ENCODE measurements at places on chromosomes 7 and 10. TPM values are rescaled to one million over a fixed set of nuclear protein-coding genes. Genes with fewer than 3 reads are reported as not detected.

DNA sequence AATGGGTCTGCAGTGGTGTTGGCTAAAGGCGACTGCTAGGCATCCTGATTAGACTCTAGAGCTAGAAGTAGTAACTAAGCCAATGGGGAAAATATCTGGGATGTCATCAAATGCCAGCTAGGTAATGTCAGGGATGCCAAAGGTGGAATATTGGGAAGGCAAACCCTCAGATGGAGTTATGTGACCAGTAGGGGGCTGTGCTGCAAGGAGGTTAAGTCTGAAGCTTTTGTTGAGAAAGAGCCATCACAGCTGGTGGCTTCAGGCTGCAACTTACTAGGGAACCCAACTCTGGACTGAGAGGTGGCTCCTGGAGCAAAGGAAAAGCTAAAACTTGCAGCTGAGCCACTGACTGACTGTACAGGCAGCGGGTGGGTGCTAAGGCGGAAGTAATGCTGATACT is 576.9 kb upstream of the GHITM start:
- DNase-seq = no peak
- H3K36me3 ChIP-seq = no peaks in the 10 kb centered on the region
- no peak overlapping the region for H3K27ac ChIP-seq
- no peak overlapping the region for H3K4me3 ChIP-seq
- H3K4me1 ChIP-seq = no peaks in the 10 kb centered on the region

The C10orf90 gene
- total RNA-seq = 0.43 TPM

DNA sequence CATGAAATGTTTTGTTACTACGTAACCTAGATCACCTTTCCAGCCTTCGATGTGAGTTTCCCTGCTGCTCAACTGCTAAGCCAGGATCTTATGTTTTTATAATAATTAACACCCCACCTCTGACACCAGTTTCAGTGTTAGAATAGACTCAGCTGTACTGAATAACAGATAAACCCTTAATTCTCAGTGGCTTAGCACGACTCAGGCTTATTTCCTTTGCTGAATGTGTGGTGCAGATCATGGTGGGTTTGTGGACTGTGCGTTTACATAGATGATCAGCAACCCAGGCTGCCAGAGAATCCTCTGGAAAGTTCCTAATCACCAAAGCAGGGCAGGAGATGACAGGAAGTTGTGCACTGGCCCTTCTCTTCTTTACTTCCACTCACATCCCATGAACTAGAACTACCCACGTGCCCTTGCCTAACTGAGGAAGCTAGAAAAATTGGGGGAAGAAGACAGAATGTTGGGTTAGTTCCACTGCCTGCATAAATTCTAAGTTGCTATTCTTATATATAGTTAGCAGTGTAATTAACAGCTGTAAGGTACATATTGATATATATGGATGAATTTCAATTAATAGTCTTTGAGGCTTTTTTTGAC is 111.8 kb downstream of the MAPK8 start:
- H3K27ac ChIP-seq = no peak overlapping the region
- no peaks in the 10 kb centered on the region for H3K4me1 ChIP-seq
- DNase-seq = no peak
- H3K27me3 ChIP-seq = no peaks in the 10 kb centered on the region
- H3K4me3 ChIP-seq = no peak overlapping the region

The CRPPA gene
- total RNA-seq = 2.2 TPM

The CC2D2B gene
- 1.6 TPM for total RNA-seq
